ENCODE measurements at places on chromosomes 12 and 14. TPM values are rescaled to one million over a fixed set of nuclear protein-coding genes. Genes with fewer than 3 reads are reported as not detected.

- DNase-seq, result no peak
Observed at GRCh38 chr14:64979336-64980074, 7.2 kb upstream of the FNTB start.

DNA sequence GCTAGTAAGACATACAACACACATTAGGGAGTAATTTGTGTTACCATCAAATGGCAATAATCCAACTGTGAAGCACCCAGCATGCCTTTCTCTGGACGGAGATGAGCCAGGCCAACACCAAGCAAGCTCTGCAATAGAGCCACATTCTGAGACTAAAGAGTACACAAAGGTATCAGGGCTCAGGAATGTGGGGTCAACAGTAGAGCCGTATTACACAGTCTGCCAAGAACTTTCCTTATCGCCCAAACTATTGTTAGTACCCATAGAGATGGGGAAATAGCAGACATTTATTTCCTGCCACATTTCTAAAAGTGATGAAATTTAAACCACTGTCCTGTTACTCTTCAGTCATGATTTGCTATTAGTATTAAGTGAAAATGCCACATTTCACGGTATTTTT, 113.7 kb downstream of the BMP4 start:
- no peak for DNase-seq

- DNase-seq, result no peak
Observed at GRCh38 chr12:59093073-59093772, 172.9 kb upstream of the LRIG3 start.

DNA sequence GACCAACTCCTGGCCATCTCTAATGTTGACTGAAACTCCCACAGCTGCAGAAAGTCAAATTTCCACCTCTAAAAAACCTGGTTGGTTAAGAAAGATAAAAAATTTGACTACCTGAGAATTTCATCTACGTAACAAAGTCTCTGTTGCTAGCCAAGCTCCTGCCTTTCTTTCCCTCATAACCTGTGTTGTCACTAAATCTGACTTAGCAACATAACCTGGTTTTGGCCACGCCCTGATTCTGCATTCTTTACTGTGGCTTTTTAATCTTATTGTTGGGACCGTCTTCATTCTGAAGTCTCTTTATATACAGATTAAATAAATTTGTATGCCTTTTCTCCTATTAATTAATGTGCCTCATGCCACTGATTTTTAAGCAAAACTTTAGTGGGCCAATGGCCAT, 16.1 kb upstream of the CD69 start:
- DNase-seq, result no peak

DNA sequence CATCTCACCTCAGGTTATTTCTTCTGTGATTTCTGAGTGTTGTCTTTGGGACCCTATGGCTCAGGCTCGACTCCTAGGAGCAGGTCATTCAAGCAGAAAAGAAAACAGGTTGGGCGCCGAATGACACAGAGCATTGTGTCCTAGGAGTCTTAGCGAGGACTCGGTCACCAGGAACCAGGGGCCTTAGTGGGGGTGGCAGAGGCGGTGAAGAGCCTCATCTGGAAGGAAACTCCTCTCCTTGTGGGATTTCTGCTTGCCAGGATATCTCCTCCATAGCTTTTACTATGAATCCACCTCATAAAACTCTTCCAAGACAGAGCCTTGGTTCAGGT, 630 bp downstream of the PLEKHH1 start:
- DNase-seq, result no peak

The ZCCHC8 gene
- total RNA-seq, result 10.1 TPM

The TESPA1 gene
- total RNA-seq, result 0.65 TPM

The KRT6C gene
- total RNA-seq, result not detected

The PGF gene
- 9.4 TPM for total RNA-seq

All from cardiac septum (tissue), 1 donor.